ENCODE measurements at places on chromosomes 6 and 20.

- no peak for DNase-seq
Measured at GRCh38 chr20:5908981-5909380, 41.4 kb downstream of the TRMT6 start.

- no peak for DNase-seq
Measured at GRCh38 chr6:76885861-76886301, 577.4 kb downstream of the HTR1B start.

DNA sequence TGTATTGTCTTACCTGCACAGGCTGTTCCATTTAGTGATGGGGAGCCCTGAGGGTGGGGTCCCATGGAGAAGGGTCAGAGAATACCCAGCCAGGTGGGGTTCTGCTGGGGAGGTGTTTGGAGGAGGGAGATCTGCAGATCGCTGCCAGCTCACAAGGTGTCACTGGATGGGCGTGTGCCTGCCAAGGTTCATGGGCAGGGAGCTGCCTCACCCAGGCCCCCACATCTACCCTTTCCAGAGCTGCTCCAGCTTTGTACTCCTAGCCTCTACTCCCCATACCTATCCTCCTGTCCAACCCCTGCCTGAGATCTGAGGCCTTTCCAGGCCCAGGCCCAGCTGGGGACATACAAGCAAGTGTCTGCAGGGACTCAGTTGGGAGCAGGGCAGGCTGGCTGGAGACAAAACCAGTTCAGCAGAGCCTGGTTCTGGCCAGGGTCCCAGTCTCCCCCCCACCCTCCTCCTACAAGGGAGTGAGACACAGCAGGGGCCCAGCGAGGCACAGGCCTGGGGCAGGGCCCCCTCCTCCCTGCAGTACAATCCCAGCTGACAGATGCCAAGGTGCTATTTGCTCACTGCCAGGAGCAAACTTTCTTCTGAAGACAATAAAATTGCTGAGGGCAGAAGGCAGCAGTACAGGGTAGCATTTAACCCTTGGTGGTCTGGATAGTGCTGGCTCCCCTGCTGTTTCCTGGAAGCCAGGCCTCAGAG lies 19.7 kb downstream of the SPDEF start:
- DNase-seq, result no peak

DNA sequence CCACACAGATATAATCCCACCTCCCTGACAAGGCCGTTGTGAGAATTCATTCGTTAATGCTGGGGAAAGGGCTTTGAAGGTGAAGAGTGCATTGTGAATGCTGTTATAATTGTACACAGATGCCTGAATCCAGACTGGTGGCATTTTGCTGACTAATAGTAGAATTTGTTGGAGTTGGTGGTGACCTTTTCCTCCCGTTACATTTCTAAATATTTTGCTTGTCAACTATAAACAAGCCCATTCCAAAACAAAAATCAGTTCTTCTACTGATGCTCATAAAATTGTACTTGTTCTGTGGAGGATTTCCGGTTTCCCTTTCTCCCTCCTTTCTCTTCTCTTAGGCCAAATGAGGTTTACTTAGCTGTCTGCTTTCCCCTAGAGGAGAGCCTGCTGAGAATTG lies 253.1 kb upstream of the SUPT3H start:
- no peak for DNase-seq

GRCh38 chr6:89200706-89201215 lies 16.4 kb downstream of the GABRR1 start:
- DNase-seq, result no peak
